ENCODE measurements at places on chromosomes 7 and 10.

DNA sequence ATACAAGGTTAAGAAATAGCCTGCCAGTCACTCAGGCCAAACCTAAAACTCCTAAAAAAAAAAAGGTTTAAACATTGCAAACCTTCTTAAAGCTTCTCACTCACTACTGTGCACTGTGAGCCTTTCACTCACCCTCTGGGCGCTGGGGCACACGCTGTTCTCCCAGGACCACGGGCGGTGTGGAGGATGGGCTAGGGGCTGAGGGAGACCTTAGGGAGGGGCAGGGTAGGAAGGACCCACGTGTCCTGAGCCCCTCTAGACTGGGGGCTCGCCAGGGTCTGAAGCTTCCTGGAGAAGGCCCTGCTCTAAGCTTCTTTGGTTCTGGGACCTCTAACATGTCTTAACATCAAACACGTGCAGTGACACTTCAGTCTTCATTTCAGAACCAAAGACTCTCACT is 569.8 kb downstream of the DNAJB6 start:
- no peak for DNase-seq

- peak; percentile 78 for DNase-seq
These were observed 15.6 kb upstream of the RFC2 start for GRCh38 chr7:74269757-74270277.

GRCh38 chr10:109386921-109387320 is 536.4 kb downstream of the XPNPEP1 start:
- no peak for DNase-seq

DNA sequence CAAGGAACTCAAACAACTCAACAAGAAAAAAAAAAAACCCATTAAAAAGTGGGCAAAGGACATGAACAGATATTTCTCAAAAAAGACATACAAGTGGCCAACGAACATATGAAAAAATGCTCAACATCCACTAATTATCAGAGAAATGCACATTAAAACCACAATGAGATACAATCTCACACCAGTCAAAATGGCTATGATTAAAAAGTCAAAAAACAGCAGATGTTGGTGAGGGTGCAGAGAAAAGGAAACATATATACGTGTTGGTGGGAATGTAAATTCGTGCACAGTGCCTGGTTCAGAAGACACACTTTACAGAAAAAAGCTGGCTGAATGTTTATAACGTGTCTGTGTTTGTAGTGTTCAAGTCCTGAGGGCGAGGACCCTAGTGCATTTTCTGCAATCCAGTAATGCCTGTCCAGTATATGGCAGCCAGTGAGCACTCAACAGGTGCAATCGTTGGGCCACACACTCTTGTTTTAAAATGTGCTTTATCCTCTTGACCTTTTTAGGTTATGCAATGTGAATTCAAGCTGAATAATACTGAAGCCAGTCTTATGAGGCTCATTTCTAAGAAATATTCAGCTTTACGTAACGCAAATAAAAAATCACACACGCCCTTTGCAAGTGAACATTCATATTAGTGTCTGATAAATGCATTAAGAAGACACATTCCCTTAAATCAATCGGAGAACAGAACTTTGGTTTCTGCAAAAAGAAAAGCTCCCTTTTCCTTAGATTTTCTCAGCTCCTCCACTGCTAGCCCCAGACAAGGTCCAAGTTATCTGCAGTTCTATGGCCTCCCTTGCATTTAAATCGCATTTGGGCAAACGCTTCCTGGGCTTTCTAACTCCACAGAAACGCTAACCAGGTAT is 813 bp upstream of the MTURN start:
- DNase-seq, result no peak

GRCh38 chr7:50615519-50616080 is 50.4 kb upstream of the DDC start:
- no peak for DNase-seq

- DNase-seq, result no peak
These were observed 592 bp upstream of the PIK3CG start for GRCh38 chr7:106864298-106865081.

DNA sequence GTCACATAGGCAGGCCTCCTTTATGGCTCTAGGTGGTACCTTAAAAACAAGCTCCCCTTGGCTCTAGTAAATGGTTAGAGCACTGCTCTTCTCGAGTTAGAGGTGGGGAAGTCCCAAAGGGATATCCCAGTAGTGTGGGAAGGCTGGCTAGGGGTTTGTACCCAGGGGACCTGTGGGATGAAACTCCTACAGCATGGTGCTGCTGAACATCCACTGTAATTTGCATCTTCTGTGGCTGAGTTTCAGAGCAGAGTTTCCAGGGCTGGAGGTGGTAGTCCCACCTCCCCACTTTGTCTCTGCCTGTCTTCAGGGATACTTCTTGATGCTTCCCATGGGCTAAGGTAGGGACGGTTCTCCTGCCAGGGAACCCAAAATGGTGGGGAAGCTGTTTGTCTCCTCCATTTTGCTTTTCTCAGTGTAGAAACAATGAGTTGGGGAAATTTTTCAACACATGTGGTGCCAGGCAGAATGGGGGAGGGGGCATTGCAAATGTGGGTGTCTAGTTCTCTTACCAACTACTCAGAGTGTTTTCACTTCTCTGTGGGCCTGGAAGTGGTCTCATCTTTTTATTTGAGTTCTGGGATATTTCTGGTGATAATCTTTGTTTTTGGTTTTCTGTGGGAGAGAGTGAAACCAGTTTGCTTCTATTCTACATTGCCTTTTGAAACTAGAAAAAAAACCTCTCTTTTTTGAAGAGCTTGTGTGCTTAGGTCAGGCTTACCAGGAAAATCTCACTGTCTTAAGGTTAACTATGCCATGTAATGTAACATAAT is 36.3 kb downstream of the SCART1 start:
- no peak for DNase-seq

GRCh38 chr7:148107443-148108127 is 483.0 kb upstream of the C7orf33 start:
- no peak for DNase-seq

DNA sequence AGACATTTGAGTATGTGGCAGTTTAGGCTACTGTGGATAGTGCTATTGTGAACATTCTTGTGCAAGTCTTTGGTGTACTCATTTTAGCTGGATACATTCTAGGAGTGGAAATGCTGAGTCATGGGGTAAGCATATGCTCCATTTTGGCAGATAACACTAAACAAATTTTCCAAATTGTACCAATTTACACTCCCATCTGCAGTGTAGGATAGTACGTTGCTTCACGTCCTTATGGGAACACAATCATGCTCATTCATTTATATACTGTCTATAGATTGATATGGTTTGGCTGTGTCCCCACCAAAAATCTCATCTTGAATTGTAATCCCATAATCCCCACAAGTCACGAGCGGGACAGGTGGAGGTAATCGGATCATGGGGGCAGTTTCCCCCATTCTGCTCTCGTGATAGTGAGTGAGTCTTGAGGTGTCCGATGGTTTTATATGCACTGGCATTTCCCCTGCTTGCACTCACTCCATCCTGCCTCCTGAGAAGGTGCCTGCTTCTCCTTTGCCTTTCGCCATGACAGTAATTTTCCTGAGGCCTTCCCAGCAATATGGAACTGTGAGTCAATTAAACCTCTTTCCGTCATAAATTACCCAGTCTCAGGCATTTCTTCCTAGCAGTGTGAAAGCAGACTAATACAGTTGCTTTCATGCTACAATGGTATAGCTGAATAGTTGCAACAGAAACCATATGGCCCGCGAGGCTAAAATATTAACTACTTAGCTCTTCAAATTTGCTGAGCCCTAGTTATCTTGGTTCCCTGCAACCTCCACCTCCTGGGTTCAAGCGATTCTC is 25.6 kb downstream of the RNF216 start:
- DNase-seq, result no peak

GRCh38 chr7:21938463-21938862 is 7.2 kb downstream of the CDCA7L start:
- DNase-seq, result no peak

- no peak for DNase-seq
These were observed 30.3 kb upstream of the KBTBD2 start for GRCh38 chr7:32921896-32922295.

DNA sequence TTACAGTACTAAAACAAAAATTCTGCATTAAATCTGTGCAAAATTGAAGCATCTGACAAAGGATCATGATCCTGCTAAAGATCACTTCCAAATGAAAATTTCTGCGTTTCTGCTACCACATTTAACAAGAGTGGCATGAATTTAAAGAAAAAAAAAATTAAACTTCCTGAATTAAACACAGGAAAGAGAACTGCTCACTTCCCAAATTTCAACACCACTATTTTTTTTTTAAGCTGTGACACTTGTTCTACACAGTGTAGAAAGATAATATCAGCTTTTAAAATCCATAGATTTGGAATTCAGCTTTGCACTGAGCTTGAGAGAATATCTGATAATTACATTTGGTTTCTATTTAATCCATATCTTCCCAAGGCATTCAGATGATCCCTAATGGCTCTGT is 73.6 kb downstream of the EPC1 start:
- DNase-seq, result no peak

GRCh38 chr7:25951414-25952260 is 200.4 kb upstream of the NFE2L3 start:
- DNase-seq, result peak; percentile 23

DNA sequence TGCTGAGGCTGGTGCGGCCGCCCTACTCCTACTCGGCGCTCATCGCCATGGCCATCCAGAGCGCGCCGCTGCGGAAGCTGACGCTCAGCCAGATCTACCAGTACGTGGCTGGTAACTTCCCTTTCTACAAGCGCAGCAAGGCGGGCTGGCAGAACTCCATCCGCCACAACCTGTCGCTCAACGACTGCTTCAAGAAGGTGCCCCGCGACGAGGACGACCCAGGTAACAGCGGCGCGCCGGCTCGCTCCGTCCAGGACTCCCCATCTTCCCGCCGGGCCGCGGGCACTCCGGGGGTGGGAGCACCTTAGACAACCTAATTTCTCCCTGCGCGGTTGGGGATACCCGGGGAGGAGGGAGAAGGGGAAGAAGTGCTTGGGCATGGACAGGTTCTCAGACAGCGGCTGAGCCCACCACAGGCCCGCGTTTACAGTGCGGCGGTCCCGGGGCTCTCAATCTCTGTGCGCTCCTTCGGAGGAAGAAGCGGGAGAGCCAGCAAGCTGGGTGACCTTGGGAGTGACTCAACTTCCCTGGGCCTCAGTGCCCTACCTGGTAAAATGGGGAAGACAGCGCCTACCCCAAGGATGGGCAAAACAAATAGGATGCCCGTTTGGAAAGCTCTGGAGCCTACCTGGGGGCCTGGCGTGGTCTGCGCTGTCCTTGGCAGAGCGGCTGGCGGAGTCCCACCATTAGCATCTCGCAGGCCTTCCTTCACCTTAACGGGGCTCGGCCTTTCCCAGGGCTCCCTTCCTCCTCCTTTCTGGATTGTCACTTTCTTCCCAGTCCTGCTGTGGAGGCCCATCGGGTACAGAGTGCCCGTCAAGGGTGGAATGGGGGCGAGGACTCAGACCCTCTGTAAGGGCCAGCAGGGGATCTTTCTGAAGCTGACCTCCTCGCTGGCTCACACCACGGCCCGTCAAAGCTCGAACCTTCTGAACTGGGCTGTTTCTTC is 852 bp downstream of the FOXI2 start:
- no peak for DNase-seq

- no peak for DNase-seq
These were observed 3.5 kb downstream of the DGKB start for GRCh38 chr7:14899030-14899429.

- no peak for DNase-seq
These were observed 47.7 kb upstream of the ATRNL1 start for GRCh38 chr10:115045499-115045898.

GRCh38 chr7:120991161-120991560 is 2.6 kb downstream of the CPED1 start:
- DNase-seq, result no peak

DNA sequence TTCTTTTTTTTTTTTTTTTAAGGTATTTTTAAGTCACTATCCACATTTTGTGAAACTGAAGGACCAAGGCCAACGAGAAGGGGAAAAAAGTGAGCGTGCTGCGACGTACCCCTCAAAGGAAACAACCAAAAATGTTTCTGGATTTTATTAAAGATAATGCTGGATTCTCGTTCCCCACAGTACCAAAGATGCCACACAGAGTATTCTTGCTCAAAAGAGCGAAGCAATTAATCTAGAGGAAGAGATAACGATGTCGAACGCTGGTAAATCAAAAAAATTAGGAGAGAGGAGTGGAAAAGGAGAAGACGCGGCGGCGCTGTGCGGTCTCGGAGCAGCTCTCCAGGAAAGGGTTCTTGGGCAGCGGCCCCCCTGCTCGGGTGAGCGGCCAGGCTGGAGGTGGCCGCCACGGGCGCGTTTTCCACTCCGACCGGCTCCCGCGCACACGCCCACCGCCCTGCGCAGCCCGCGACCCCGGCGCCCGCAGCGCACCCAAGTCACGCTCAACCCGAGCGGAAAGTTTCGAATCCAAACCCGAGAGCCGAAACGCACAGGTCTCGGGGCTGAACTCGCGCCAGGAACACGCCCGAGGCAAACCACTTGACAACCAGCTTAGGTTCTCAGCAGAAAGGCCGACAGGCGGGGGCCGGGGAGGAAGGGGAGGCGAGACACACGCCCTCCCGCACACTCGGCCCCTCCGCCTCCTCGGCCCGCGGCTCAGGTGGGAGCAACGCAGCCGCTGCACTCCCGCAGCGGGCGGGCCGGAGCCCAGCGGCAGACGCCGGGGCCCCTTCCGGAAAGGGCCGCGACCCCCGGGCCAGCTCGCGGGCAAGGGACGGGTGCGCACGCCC is 989 bp downstream of the SRPK2 start:
- peak; percentile 72 for DNase-seq

- no peak for DNase-seq
These were observed 1210.5 kb upstream of the SORCS1 start for GRCh38 chr10:108374991-108375390.

DNA sequence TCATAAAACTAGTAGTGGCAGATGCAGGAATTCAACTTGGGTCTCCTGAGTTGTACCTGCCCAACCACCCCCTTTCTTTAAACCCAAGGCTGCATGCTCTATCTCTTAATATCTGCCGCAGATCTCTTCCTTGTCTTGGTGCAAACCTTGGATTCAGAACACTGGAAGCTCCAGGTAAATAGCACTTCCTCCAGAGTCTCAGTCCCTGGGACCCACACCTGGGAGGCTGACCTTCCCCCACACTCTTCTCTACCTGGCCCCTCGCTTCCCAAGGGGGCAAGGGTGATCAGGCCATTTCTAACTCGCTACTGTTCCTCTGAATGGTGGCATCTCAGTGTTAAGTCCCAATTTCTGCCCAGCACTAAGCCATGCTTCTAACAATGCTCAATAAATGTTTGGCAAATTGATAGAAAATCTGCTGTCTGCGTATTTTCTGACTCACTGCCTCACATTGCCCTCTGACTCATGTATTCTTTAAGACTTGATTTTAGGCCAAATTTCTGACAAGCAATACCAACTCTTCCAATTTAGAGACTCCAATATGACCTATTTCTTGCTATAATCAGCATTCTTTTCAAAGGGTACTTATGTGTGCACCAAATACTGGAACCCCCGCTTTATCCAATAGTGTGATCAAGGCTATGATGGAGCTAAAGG is 68.0 kb upstream of the PPP1R3C start:
- no peak for DNase-seq

GRCh38 chr7:128422842-128423241 is 13.1 kb upstream of the IMPDH1 start:
- DNase-seq, result no peak

DNA sequence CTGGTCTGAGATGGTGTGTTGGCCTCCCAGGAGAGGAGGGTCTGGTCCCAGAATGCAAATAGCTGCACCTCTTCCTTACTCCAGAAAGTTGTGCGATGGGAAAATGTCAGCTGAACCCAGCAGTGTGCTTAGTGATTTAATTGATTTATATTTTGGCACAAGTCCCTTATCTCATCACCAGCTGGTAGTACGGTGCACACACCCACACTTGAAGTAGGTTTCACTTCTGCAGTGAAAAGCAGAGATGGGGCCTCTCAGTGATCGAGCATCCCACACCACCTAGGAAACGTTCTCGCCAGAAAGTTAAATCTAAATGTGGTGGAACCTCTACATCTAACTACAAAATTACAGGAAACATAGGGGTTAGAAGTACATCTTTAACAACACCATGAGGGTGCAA is 80.4 kb downstream of the UBE3C start:
- no peak for DNase-seq

All from HuH-7 (cell line).